ENCODE measurements at places on chromosomes 3 and 15.

DNA sequence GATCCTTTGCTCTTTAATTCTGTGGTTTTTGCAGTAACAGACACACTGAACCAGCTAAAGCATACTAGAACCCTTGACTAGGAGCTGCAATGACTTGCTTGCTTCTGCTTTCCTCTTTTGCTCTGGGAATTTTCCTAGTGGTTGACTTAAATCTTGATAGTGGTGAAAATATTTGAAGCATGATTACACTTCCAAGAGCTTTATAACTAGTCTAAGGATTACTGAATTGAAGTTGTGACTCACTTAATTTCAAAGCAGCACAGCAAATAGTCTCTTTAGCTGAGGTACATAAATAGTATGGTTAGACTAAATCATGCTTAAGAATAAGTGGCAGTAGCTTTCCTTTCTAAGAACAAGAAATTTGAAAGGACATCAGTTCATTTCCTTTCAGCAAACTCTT lies 513.5 kb upstream of the GBE1 start:
- no peak for DNase-seq

GRCh38 chr15:101137312-101137940 lies 114.4 kb downstream of the CHSY1 start:
- no peak for DNase-seq

DNA sequence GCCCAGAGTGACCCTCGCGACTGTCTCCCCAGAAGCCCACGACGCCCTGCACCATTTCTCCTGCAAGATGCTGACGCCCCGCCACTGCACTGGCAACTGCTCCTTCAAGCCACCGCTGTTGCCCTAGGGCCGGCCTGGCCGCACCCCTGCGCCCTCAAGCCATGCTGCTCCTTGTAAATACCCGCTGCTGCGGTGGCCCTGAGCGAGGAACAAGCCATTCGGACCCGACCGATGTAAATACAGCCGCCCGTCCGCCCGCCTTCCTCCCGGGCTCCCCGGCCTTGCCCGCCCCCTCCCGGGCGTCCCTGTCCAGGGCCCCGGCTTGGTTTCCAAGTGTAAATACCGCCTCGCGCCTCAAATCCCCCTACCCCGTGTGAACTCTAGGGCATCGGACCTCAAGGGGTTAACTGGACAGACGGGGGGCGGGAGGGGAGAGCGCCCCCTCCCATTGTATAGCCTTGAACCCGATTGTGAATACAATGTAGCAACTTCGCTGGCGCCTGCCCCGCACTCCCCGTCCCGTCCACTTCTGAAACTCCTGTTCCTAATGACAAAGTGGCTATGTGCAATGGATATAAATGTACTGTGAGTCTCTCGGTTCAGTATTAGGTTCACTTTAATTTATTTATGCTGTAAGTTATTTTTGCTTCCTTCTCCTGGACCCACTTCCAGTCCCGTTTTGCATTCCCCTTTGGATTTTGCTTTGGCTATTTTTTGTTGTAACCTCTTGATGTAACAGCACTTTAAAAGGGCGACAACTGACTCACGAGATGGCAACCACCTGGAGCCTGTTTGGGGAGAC lies 5.9 kb downstream of the RNU6-1 start:
- no peak for DNase-seq

DNA sequence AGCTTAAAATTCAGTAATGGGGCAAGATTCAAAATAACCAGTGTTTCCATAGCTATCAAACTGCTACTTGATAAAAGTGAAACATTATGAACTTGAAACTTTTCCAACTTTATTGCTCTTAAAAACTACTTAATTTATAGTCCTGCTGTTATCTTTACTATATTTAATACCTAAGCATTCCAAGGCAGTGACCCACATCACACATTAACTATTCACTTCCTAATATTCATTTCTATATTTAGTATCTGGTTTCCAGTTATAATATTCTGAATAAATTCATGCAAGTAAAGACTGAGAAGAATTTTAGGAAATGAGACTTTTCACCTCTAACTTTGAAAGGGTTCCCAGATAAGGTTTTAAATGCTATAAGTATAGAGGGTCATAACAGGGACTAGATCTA lies 64.9 kb downstream of the UACA start:
- no peak for DNase-seq

GRCh38 chr15:80155001-80155377 lies 2.2 kb downstream of the FAH start:
- no peak for DNase-seq

DNA sequence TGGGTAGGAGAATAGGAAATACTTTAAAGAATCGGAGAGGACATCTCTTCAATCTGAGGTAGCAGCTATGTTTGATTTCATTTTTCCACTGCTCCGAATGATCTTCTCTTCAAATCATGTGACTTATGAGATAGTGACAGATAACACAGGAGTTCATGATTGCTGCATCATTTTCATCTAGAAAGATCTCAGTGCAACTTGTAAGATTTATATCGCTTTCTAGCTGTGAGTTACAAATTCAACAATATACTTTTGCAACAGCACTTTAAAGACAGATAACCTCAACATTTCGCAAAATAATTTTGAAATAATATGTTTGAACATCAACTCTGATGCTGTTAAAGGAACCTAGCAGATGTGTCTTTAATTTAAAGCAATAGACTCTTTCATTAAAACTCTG lies 99.9 kb upstream of the CCDC80 start:
- no peak for DNase-seq

DNA sequence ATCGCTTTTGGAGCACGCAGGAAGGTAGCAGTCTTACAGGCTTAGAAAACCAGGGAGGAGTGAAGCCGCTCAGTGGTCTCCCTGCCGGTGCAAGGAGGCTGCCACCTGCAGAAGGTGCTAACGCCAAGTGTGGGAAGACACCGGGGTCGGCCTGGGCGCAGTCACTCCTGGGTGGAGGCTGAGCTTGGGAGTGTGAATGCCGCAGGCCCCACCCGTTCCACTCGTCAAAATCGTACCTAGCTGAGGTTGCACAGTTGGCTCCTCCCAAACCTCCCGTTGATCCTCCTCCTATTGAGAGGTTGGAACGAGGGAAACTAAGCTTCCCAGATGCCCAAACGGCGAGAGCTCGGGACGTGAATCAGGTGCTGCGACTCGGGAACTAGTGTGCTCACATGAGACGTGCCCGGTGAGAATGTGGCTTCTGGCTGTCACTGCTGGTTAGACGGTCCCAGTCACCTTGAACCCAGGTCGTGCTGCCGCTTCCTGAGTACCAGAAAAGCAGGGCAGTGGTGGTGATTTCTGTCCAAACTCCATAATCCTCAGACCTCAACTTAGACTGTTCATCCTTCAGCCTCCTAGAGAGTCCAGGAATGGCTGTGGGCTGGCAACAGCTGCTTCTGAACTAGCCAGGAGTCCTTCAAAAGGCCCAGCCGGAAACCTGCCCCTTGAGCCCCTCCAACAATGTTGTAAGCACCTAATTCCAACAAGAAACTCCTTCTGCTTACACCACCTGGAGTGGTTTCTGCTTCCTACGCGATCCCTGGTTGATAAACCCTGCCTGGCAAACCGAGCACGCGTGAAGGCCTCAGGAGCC lies 156.0 kb downstream of the XXYLT1 start:
- no peak for DNase-seq

GRCh38 chr3:191239407-191240031 lies 40.5 kb downstream of the OSTN start:
- no peak for DNase-seq

GRCh38 chr15:77391372-77391951 lies 28.4 kb downstream of the PEAK1 start:
- no peak for DNase-seq

- DNase-seq, result no peak
Measured at GRCh38 chr15:98870788-98871187, 136.8 kb downstream of the PGPEP1L start.

DNA sequence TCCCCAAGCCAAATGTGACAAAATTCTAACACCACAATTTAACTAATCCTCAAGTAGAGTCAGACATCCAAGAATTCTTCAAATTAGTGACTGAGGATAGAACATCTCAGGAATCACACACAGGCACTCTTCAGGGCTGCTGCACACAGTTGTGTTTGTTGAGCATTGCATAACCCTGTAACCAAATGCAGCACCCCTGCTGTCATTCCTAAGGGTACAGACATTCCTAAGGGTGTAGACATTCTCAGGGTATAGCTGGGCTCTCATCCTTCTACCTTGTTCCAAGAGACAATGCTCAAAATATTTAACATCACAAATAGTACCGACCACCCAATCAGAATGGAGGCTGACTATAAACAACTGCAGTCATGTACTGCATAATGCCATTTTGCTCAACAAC lies 107.1 kb upstream of the UBE2E2 start:
- DNase-seq, result no peak

DNA sequence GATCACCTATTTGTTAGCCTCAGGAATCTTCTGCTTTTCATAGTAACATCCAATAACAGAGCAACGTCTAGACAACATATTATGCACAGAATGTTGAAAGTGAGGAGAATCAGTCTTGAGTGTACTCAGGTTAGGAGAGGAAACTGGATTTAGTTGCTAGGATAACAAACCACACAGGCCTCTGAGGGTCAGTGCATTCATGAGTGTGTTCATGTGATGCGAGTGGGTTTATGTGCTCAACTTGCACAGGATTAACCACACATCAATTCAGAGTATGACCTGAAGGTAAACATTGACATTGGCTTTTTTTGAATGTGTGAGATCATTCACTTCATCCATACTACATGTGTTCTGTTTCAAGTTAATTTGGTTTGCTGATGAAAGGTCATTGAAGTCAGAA lies 287.6 kb downstream of the DIPK2A start:
- DNase-seq, result no peak

- no peak for DNase-seq
Measured at GRCh38 chr3:61602466-61602865, 41.1 kb downstream of the PTPRG start.

DNA sequence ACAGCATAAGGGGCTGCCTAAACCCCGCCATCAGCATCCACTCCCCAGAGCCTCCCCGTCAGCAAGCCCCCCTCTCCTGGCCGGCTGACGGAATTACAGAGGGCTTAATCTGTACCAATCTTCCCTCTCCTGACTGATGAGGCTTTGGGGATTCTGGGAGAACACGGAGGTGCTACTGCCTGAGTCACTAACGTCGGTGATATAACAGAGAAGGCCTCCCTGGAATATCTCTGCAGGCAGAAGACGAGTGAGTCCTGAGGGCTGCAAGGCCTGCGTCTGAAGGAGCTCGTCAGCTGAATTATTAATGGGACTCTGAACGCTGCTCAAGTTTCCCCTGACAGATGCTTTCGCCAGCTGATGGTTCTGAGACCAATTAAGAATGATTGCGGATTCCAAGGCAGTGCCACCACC lies 147.7 kb downstream of the XXYLT1 start:
- no peak for DNase-seq

- no peak for DNase-seq
Measured at GRCh38 chr3:48716508-48716981, 476 bp downstream of the IP6K2 start.

DNA sequence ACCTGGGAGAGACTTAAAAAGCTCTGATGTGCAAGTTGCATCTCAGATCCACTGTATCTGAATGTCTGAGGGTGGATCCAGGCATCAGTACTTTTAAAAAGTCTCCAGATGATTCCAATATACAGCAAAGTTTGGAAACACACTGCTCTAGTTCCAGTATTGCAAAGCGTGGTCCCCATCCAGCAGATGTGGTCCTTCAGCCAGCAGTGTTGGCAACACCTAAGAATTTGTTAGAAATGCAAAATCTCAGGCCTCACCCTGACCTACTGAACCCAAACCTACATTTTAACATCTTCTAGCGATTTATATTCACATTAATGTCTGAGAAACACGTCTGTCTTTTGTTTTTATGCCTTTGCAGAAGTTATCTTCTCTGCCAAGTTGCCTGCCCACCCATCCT lies 32.2 kb upstream of the SGO1 start:
- DNase-seq, result no peak

GRCh38 chr3:122397201-122397600 lies 13.2 kb downstream of the FAM162A start:
- no peak for DNase-seq

GRCh38 chr3:44939581-44940036 lies 36.4 kb downstream of the ZDHHC3 start:
- DNase-seq, result no peak

- DNase-seq, result no peak
Measured at GRCh38 chr3:182609575-182610156, 183.6 kb upstream of the ATP11B start.

DNA sequence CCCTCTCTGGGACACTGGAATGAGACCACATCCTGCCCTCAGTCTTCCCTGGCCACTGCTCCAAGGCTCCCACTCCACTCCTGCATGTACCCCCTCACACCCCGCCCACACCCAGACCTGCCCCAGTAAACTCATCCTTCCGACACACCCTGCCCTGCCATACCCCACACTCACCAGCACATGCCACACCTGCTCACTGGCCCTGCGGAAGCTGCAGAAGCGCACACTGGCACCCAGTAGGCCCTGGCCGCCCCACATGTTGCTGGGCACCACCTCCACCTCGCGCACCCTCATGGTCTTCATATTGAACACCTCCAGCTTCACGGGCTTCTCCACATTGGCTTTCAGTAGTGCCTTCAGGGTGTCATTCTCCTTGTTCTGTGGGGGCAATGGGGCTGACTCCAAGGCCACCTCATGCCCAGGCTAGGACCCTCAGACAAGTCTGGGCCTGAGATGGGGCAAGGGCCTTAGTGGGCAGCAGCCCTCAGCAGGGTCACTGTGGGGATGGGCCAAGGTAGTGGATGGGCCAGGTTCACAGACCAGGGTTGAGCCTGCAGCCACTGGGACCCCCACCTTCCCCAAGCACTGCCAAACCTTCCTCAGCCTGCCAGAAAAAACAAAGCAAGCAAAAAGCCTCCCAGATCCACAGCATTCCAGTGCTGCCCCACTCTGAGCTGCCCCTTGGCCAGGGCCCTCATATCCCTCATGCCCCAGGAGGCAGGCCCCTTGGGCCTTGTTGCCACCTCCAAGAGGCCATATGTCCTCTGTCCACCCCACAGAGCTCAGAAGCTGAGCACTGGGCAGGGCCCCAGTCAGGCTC lies 4.7 kb downstream of the GORASP1 start:
- DNase-seq, result no peak

DNA sequence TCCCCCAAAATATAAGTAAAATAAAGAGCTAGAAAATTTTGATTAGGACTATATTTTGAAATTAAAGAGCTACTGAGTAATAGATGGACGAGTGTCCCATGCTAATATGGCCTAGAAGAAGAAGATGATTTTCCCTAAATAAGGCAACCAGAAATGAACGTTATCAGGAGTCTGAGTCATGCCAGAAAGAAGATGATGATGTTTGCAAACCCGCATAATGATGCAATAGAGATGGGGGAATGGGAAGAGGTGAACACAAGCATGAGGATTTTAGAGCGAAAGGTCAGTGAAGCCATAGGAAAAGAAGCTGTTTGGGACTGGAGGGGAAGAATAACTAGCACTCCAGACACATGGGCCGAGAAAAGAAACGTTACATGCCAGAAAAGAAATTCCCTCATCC lies 71.7 kb downstream of the FGF12 start:
- no peak for DNase-seq

DNA sequence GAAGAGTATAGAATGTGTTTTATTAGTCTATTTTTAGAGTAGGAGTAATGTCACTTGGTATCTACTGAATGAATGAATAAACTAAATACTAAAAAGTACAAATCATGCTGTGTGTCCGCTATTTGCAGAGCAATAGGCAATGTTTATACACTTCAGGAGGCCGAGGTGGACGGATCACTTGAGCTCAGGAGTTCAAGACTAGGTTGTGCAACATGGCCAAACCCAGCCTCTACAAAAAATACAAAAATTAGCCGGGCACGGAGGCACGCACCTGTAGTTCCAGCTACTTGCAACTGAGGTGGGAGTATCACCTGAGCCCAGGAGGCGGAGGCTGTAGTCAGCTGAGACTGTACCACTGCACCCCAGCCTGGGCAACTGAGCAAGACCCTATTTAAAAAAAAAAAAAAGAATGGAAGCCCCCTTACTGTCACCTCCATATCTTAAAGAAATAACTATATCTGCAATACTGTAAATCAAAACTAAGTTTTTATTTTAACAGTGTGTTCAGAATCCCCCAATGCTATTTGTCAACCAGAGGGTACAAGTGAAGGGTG lies 98.4 kb downstream of the DHX30 start:
- no peak for DNase-seq

Data from KG1 (cell line).